ENCODE measurements at places on chromosomes 16 and 17.

DNA sequence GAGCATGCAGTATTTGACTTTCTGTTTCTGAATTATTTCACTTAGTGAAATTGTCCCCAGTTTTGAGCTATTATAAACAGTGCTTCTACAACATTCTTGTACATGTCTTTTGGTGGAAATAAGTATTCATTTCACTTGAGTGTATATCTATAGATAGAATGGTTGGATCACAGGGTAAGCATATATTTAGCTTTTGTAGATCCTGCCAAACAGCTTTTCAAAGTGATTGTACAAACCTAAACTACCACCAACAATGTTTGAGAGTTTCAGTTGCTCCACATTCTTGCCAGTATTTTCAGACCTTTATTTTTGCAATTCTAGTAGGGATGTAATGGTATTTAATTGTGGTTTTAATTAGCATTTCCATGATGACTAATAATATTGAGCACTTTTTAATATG lies 91.6 kb downstream of the CCT6B start:
- no peak for DNase-seq

DNA sequence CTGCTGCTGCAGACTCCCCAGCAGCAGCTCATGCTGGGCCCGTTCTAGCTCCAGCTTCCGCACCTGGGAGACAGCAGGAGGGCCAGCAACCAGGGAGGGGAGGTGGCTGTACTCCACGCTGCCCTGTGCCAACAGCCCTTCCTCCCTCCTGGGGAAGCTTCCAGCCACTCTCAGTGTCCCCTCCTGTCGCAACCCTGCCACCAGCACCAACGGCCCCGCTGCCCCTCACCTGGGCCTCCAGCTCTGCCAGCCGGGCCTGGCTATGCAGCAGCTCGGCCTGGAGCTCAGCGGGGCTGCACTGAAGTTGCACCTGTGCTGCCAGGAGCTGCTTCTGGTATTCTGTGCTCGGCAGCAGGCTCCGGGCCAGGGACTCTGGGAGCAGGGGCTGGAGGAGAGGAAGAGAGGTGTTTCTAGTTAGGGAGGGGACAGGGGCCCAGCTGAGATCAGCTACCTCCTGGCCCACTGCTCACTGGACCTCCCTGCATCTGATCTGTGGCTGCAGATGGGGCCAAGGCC lies 15.4 kb upstream of the MRPL38 start:
- no peak for DNase-seq

- DNase-seq = no peak
Observed at GRCh38 chr17:36674278-36674650, 72.9 kb downstream of the MRM1 start.

DNA sequence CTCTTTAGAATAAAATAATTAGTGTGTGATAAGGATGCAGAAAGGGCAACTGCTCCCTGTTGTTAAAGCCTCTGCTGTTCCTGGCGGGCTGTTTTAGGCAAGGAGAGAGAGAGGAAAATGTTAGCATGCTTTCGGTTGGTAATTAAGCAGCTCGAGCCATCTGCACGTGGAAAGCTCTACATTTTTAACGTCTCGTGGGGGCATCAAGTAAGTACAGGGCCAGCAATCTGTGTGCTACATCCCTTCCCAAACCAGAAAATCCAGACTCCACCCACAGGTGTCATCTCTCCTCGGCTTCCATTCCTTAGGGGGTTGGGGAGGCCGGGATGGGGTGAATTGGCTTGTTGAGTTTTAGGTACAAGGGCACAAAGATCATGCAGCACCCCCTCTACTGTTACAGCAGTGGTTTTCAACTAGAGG lies 62.4 kb upstream of the MARCHF10 start:
- DNase-seq = no peak

DNA sequence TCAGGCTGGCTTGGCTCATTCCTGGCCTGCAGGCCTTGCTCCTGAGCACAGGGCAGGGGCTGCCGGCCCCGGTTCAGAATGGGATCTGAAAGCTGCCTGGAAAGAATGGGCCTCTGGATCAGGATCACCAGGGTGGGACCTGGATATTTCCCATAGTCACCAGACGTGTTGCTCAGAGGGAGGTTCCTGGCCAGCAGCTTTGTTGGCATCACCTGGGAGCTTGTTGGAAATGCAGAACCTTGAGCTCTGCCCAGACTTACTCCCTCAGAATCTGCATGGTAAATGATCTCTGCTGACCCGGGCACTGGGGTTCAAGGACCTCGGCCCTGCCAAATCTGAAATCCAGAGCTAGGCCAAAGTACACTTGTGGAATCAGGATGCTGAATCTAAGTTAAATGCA lies 29.5 kb upstream of the MED9 start:
- DNase-seq = no peak
